ENCODE measurements at places on chromosomes 5 and 9. TPM values are rescaled to one million over a fixed set of nuclear protein-coding genes. Genes with fewer than 3 reads are reported as not detected.

DNA sequence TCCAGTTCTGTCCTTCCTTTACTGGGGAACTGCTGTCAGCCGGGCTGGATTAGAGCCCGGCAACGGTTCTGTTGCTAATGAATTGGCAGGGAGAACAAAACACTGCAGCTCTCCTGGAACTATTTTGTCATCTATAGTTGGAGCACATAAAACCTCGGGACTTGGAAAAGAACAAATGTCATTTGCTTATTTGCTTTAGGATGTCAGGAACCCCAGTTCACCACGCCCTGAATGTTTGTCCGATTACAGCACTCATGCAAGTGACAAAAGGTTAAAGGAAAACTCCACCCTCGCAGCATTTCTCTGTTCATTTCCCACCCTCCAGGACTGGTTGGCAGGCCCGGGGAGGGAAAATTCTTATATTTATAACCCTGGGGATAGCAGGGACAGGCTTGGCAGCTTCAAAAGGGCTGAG, 66.4 kb upstream of the PLPP1 start:
- peak; percentile 97 for DNase-seq

DNA sequence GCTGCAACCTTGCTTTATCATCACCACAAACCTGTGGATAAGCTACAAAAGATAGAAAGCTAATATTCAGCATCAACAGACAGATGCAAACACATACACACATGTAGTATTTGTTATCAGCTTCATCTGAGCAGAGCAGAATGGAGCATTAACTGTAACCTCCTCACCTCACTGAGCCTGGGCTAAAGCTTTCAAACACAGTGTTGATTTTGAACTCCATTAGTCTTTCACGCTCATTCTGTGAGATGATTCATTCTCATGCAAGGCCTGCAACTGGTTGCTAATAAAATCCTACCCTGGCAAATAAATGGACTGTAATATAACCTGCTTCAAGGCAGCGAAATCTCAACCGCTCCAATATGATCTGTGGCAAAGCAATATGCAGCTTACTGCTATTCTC, 1360.6 kb upstream of the ACO1 start:
- no peak for DNase-seq

DNA sequence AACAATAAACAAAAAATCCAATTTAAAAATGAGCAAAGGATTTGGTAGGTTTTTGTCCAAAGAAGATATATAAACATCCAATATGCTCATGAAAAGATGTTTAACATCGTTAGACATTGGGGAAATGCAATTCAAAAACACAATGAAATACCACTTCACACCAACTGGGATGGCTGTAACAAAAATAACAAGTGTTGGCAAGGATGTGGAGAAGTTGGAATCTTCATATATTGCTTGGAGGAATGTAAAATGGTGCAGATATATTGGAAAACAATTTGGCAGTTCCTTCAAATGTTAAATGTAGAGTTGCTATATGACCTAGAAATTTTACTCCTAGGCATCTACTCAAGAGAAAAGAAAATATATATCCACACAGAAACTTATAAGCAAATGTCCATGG, 224.3 kb downstream of the AUH start:
- no peak for DNase-seq

DNA sequence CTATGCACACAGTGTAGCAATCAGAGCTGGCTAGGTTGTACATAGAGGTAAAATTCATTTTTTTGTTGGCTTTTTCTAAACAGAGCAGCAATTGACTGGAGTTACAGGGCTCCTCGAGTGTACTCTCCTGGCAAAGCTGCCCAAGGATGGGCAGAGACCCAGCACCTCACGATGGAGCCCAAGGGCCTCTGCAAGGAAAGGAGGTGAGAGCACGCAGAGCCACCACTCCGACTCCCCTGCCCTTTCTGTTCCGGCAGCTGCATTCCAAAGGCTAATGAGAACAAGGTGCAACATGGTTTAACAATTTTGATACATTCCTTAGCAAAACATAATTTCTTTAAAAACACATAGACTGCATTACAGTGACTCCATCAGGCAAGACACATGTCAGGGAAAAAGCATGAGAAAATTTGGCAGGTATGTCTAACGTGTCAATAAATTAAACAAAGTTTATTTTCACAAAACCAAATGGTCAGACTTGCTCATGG, 47.5 kb downstream of the SAXO1 start:
- no peak for DNase-seq

GRCh38 chr5:148585988-148586387, 68.3 kb downstream of the HTR4 start:
- no peak for DNase-seq

The ITGA2 gene
- total RNA-seq: 3.2 TPM

DNA sequence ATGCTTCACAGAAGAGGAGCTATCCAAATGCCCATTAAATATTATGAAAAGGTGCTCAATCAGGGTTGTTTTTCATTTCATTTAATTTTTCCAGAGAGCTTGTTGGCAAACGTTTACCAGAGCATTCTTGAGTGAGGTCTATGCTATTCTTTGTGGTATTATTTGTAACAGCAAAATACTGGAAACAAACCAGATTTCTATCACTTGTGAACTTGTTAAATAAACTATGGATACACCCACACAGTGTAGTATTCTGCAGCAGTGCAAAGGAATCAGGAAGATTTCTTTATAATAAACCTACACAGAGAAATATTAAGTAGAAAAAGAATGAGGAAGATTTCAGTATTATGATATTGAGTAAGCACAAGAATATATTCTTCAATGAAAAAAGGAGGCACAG, 15.0 kb upstream of the SLC1A1 start:
- DNase-seq: no peak

DNA sequence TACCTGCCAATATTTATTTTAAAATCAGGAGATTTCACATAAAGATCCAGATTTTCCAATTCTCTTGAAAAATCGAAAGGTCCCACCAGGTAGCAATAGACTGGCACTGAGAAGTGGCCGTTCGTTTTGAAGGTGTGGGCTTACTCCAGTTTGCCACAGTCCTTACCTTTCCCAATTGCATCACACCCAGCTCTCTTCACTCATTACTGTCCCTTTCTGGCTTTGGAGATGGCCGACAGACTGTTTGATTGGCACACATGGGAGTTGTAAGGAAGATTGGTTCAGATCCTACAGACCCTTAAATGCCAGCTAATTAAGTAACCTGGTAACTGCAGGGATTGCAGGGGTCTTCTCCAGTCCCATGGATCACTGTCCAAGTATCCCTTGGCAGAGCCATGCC, 68.7 kb upstream of the LARP1 start:
- DNase-seq: no peak

- no peak for DNase-seq
These were observed 63.8 kb upstream of the DAPK1 start for GRCh38 chr9:87433853-87434252.

The NIPAL4 gene
- total RNA-seq: not detected

The LCN6 gene
- total RNA-seq: 130 TPM

GRCh38 chr5:16550316-16550952, 66.4 kb downstream of the RETREG1 start:
- DNase-seq: no peak

The WDR38 gene
- total RNA-seq: not detected

DNA sequence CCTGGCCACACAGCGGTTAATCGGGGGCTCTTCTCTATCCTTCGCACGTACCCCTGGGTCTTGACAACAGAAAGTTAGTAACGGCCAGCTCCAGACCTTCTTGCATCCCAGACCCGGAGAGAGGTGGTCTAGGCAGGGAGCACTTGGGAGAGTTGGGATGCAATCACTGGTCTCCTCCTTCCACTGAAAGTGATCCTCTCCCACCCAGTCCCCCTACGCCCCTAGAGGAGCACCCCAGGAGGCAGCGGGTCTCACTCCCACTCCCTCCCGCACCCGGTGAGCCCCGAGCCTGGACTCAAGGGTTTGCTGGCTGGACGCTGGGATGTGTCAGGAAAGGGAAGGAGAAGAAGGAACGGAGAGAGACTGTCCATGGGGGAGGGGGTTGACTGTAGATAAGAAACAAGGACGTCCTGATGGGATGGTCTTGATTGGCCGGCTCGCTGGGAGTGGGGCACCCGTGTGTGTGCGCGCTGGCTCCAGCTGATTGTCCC, 2.0 kb downstream of the RORB start:
- no peak for DNase-seq

- no peak for DNase-seq
These were observed 11.6 kb upstream of the ZNF367 start for GRCh38 chr9:96429732-96430131.

The COMMD10 gene
- 25.0 TPM for total RNA-seq

DNA sequence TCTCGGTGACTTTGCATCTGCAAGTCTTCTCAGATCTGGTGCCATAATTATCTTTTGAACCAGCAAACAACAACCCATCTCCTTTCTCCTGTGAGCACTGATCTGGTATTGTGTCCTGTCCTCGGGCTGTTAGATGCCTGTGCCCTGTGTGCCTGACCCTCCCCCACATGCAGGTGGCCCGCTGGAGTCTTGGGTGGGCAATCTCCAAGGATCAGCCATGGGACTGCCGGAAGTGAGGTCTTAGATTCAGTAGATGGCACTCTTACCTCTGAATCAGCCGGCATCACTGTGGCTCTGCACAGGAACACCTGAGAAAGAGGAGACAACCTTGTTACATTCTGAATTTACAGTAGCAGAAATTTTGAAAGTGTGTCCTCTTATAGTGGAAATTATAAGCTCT, 172.4 kb downstream of the IRX2 start:
- no peak for DNase-seq

The DAB2IP gene
- 71.6 TPM for total RNA-seq

DNA sequence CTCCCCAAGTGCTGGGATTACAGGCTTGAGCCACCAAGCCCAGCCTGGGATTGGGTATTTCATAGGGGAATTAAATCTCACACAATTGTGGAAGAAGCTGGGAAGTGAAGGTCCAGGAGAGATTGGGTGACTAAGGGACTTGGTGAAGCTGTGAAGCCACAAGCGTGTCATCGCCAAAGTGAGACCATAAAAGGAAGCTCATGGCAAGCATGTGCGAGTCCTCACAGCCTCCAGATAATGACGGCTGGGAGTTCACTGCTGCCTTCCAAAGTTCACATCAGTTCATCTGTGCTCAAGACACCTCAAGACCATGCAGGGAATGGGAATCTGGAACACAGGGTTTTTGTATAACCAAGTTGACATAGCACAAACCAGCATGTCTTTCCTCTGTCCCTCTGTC, 210.6 kb downstream of the MARCHF11 start:
- no peak for DNase-seq

The PNPLA7 gene
- 13.5 TPM for total RNA-seq

- DNase-seq: no peak
These were observed 19.2 kb downstream of the GADD45G start for GRCh38 chr9:89623925-89624420.

The SH2D3C gene
- total RNA-seq: 49.5 TPM

- no peak for DNase-seq
These were observed 1.2 kb downstream of the CDK20 start for GRCh38 chr9:87973122-87973521.
